Effector CD4-positive, alpha-beta T cell (primary cell): ENCODE measurements at places on chromosomes 6 and 20.

DNA sequence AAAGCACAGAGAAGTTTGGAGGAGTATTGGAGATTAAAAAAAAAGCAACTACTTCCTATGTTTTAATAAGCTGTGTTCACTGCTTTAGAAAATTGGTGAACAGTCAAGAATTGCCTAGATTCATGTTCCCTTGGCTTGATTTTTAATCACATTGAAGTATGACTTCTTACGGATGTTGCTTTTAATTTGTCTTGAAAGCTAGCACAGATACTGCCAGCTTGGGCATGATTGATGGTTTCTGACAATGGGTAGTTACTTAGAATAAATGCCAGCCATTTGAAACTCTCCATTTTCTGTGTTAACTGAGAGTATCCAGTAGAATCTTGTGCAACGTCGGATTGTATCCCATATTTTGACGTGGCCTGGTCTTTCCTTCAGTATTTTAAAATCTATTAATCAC is 178.0 kb downstream of the DTNBP1 start:
- DNase-seq: no peak

GRCh38 chr6:143727035-143727434 is 49.3 kb downstream of the PHACTR2 start:
- no peak for DNase-seq

DNA sequence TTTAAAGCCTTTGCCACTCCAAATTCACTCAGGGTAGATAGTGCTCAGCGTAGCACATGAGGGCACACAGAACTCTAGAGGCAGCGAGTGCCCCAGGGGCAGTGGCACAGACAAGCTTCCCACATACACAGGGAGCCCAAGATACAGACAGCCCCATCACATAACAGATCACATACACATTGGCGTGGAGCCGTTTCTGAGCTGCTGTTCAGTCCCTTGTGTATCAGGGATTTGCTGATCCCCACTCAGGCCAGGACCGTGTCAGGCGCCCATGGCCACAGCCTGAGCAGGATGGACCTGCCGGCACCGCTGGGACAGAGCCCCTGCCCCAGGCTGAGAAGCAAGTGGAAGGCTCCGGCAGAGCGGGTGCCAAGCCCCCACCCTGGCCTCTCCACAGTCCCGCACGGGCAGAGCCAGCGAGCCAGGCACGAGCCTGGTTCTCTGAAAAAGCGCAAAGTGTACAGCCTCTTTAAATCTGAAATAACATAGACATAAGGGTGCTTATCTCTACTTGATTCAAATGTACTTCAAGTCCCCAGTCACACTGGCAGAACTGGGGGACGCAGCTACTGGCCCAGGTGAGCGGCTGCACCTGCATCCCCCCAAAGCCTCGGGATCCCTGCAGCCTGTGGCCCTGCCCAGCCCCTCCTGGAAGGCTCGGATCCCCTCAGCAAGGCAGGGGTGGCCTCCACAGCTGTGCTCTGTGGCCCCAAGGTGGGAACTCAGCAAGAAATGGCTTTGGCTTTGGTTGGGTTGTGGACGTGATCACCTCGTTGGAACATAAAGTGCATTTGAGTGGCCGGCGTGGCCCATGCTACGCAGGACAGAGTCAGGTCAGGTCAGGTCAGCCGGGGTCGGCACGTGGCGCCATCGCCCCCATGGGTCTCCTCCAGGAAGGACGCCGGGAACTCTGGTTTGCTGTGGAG is 231.3 kb downstream of the ERMARD start:
- no peak for DNase-seq

GRCh38 chr20:62301773-62302340 is 940 bp upstream of the ADRM1 start:
- peak; percentile 81 for DNase-seq

DNA sequence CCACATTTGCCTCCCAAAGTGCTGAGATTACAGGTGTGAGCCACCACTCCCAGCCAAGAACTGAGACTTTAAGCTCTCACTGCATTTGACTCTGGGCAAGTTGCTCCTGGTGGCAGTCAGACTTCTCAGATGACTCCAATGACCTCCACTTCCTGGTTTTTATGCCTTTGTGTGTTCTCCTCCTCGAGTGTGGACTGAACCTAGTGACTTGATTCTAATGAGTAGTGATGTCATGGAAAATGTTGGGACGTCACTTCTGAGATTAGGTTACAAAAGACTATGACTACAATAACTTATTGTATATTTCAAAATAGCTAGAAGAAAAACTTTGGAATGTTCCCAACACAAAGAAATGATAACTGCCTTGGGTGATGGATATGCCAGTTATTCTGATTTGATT is 12.0 kb downstream of the SPINT3 start:
- no peak for DNase-seq

DNA sequence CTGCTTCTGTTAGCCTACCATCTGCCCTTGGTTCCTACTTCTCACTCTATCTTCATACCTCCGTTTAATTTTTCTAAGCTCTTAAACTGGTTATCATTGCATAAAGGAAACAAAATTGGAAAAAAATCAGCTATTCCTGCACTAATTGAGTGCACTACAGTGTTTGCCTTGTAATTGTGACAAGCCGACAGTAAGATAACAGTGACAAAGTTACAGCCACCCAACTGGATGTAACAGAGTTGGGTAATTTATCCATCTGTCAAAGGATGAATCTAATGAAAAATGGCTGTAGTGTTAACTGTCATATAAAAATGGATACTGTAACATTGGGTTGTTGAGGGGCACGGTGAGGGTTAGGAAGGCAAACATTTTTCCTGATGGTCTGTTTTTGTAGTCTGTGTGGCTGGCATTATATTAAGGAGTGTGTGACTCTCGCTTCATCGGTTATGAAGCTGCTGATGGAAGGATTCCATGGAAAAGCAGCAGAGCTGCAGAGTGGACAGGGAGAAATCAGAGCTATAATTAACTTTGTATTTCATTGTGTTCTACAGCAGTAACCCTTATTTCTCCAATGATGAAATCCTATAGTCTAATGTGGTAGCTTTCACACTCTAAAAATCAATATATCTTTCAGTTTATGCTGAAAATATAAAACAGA is 12.7 kb downstream of the PBOV1 start:
- no peak for DNase-seq

DNA sequence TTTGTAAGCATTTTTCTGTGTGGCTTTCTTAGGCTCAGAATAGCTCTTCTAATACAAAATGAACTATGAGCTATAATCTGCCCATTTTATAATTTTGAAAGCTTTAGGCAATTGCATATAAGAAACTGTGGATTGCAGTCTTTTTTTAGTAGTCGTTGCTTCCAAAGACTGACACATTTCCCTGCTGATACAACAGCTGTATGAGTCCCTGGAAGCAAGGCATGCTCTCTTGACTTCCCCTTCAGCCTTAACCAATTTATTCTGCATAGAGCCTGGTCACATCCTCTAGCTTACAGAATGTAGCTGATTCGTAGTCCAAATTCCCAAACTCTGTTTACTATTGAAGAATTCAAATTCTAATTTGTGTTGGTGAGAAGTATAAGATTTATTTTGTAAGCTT is 155.3 kb upstream of the EYA4 start:
- DNase-seq: no peak

DNA sequence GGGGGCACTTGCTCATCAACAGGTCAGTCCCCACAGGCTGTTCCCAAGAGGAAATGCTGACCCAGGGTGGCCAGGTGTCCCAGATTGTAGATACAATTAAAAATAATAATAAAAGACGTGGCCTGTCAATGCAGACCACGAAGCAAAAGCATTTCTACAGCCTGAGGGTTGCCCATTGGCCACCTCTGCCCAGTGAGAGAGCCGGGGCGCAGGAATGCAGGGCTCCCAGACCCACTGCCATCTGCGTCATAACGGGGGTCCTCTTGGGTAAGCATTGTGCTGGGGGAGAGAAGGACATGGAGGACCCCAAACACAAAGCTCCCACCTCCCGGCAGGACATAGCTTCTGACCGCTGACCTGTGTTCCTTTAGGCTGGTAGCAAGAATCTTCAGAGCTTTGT is 22.9 kb upstream of the AFDN start:
- no peak for DNase-seq

GRCh38 chr6:150204705-150205472 is 62.0 kb downstream of the PPP1R14C start:
- DNase-seq: no peak

DNA sequence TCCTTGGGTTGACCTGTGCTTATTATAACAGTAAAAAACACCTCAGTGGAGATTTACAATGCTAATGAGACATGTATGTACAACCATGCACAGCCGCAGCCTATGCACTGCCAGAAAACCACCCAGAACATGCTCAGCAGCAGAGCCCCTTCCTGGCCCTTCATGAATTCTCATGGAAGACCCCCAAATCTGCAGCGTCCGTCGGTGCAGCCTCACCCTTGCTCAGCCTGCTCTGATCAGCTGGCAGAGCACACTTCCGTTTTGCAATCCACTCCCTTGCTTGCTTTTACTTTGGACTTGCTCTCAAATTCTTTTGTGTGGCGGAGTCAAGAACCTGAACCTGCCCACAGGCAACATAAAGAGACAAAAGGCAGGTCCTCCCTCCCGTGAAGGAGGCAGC is 378.2 kb upstream of the SULF2 start:
- DNase-seq: no peak

GRCh38 chr20:49699200-49699992 is 14.3 kb downstream of the B4GALT5 start:
- DNase-seq: no peak

DNA sequence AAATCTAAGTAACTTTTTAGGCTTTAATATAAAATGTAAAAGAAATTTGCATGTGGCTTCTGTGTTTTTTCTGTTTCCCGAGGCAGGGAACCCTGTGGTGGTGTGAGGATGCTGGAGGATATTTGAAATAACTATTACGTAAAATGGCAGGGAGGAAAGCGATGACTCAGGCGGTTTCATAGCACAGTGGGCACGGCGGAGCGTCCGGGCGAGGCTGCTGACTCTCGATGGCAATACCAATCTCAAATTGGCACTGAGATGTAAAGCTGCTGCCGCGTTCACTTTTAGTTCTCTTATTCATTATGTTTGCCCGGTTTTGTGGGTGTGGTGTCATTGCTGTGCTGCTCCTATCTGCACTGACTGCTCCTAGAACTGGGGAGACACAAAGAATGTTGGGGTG is 254.3 kb downstream of the THBS2 start:
- no peak for DNase-seq

DNA sequence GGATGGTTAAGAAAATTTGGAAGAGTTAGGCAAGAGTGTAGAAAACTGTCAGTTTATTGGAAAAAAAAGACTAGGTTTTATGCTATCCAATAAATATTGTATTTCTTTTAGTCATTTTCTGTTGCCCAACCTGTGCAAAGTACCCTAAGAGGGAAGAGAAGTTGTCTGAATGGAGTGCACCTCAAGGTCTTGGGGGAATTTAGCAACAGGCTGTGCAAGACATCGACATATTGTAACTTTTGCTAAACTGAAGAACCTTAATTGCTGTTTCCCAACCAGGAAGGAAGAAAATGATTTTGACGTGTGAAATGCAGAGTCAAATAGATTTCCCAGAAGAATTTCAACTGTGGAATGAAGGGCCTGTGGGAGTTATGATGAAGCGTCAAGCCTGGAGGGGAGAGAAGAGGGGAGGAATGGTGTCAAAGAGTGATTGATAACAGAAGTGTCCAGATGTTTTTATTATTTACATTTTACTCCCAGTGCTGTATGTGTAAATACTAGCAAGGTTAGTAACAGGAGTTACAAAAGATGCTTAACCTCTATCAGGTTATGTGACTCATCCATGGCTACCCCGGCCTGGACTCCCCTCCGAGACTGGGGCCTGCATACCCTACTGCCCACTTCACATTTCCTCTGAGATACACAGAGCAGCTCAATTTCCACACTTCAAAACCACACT is 246.8 kb downstream of the MYLK4 start:
- no peak for DNase-seq

DNA sequence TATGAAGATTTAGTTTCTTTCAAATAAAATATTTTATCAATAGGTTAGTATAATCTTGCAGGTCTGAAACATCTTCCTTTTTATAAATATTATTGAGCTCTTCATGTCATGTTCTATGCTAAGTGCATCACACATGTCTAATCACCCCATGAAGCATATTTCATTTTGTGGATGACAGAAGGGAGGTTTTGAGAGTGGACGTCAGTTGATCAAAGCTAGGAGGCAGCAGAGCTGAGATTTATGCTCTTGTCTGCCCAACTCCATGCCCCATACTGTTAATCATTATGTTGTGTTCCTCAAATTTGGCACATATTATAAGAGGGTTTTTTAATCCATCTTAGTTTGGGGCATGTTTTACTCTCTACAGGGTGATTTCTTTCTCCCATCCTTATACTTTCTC is 22.7 kb downstream of the DSE start:
- DNase-seq: no peak

- no peak for DNase-seq
These were observed 9.2 kb upstream of the GUCA1A start for GRCh38 chr6:42163981-42164380.

DNA sequence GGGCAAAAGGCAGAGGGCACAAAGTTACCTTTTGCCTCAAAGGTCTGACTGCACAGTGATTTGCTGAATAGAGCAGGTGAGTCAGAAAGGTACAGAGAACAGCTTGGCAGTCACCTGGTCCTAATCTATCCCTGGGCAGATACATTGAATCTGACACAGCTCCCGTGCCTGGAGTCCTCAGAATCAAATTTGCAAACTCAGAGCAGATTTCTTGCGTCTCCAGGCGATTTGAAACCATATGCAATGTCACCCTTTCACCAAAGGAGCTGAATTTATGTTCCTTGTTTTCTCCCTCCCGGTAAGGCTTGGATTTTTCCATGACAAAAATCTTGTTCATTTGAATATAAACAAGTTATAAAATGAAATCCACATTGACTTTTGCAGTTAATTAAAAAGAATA is 81.6 kb upstream of the SNAP25 start:
- no peak for DNase-seq

GRCh38 chr6:137307163-137307854 is 88.1 kb upstream of the IFNGR1 start:
- DNase-seq: no peak

- DNase-seq: no peak
These were observed 150.6 kb upstream of the AFDN start for GRCh38 chr6:167676000-167676665.

DNA sequence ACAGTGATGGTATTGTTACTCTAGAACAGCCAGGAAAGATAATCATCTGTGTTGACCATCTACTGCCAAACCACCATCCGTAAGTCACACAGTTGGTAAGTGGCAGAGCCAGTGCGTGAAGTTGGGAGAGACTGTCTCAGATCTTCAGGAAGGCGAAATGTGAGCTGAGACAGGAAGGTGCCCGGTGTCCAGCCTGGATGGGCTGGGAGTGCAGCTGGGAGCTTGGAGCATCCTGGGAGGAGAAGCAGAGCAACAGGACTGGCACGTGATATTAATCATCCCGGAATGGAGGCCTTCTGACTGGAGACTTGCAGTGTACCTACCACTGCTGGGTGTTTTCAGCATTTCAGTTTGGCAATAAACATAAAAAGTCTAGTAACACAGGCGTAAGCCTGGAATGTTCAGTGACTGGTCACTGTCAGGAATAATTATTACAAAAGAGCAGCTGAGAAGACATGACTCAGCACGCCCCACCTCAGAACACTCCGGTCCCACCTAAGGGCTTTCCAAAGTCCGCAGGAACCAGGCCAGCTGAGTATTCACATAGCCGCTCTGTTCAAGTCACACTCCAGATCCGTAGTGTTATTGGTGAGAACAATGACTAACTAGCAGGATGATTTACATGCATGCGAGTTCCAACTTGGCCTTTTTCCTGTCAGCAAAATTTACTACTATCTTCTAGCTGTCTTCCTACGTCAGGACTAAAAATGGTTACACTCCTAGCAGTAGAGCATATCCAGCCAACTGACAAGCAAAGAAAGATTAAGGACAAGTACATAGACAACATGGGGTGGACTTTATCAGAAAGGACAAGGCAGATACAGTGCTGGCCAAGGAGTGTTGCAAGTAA is 45.1 kb upstream of the PNRC1 start:
- no peak for DNase-seq
